ENCODE measurements at places on chromosomes 6 and 20.
A peak's percentile ranks its signal among the peaks of the same experiment; 100 is the strongest.

- no peak for DNase-seq
Measured at GRCh38 chr6:31070711-31071197, 41.6 kb downstream of the C6orf15 start.

DNA sequence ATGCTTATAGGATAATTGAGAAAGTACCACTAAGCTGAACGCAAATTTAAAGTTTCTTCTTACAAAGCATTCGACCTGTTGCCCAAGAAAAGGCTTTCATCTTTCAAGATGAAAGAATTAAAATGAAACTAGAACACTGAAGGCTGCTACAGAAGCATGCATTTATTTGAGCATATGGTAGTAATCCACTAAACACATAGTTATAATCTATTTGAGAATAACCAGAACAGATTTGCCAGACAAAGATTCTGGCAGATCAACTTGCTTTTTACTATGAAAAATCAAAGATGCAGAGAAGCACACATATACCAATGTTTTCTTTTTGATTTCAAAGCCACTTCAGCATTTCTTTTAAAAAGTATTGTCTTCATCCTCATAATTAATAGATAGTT lies 412.2 kb downstream of the UTRN start:
- no peak for DNase-seq

DNA sequence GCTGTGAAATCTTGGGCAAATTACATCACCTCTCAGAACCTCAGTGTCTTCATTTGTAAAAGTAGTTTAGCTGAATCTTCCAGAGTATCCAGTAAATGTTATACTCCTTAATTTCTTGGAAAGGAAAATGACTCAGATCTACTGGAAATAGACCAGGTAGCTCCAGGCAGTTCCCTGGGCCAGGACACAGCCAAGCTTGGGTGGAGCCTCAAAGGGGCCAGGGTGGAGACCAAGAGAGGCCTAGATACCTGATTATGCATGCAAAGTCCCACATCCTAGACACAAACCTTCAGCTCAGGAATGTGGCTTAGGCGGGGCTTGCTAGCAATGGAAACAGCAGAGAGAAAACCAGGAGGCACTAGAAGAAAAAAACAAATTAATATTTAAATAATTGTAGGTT lies 272.8 kb downstream of the MAFB start:
- no peak for DNase-seq

- no peak for DNase-seq
Measured at GRCh38 chr6:141482796-141483597, 649.7 kb upstream of the GJE1 start.

DNA sequence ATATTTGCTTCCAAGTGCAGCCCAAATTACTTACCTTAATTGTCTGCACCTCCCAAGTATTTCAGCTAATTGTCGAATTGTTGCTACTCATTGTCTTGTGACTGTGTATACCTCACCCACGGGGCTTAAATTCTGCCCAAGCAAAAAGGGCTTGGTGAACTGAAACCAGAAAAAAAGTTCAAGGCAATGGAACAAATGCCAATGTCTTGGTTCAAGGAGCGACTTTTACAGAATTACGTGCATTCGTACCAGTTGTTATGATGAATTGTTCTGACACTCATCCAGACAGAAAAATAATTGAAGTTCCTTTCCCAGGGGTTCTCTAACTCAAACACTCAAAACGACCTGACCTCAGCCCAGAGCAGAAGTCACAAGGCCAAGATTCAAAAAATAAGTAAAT lies 13.9 kb upstream of the PXDC1 start:
- DNase-seq = no peak

- DNase-seq = no peak
Measured at GRCh38 chr6:160933256-160933655, 58.3 kb upstream of the MAP3K4 start.

GRCh38 chr6:53692172-53692571 lies 26.6 kb upstream of the KLHL31 start:
- DNase-seq = no peak

- DNase-seq = no peak
Measured at GRCh38 chr6:13722880-13723279, 11.2 kb upstream of the RANBP9 start.

DNA sequence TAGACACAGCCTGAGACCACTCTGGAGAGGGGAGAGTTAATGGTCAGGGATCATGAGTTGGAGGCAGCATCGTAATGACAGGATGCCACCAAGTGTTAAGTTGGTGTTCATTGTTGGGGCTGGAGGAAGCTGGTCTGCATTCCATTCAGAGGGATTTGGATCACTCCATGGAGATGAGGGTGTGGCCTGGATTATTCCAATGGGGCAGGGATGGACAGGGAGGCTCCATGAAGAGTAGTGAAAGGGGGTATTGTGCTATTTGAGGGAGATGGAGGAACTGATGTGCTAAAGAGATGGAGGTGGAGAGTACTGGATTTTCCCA lies 1.1 kb downstream of the SAPCD1 start:
- no peak for DNase-seq

DNA sequence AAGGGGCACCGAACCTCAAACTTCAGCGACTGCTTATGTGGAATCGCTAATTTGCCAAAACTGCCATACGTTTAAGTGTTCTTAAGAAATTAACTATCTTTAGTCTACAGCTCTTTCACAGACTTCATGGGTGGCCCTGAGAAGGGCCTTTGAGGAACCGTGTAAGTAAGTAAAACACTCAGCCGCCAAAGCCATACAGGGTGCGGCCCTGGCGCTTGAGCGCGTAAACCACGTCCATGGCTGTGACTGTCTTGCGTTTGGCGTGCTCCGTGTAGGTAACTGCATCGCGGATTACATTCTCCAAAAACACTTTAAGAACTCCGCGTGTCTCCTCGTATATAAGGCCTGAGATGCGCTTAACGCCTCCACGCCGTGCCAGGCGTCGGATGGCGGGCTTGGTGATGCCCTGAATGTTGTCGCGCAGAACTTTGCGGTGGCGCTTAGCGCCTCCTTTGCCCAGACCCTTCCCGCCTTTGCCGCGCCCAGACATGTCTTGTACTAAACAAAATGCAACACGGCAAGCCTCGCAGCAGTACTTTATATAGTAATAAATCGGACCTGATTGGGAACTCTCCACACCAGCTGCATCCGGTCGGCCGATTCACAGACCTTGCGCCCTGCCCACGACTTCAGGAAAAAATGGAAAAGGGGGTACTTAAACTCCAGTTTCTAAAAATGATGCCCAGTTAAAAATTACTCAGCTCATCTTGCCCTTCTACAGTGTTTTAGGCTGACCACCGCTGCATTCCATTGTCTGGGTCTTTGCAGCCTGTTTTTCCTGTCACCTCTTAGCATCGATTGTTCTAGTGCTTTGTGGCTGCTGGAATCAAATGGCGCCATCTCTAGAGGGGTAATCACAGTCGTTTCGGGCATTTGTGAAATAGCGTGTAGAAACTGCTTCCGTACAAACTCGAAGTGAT lies 38.9 kb downstream of the OR2B2 start:
- DNase-seq = no peak

DNA sequence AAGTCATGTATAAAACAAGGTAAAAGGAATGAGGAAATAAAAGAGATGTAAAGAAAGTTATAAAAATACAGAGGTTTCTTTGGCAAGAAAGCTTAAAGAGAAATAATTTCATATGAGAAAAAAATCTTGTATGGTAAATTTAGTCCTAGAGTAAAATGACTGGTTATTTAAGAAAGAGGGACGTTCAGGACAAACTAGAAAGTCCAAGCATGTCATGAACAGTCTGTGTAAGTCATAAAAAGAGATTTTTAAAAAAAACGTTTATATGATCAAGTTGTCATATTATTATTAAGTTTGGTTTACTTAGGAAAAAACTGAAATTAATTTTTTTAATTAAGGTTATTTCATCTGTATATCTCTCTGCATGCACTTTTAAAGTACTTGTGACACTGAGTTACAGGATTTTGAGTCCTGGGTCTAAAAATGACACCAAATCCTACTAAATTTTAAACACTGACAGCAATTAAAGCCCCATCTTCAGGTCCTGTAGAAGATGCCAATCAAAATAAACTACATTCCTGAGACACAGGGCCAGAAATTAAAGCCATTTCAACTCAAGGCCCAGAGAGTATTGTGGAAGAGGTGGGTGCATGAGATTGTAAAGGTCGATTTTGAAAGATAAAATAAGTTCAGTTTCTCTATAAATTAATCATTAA lies 62.4 kb downstream of the AGPAT4 start:
- DNase-seq = no peak

DNA sequence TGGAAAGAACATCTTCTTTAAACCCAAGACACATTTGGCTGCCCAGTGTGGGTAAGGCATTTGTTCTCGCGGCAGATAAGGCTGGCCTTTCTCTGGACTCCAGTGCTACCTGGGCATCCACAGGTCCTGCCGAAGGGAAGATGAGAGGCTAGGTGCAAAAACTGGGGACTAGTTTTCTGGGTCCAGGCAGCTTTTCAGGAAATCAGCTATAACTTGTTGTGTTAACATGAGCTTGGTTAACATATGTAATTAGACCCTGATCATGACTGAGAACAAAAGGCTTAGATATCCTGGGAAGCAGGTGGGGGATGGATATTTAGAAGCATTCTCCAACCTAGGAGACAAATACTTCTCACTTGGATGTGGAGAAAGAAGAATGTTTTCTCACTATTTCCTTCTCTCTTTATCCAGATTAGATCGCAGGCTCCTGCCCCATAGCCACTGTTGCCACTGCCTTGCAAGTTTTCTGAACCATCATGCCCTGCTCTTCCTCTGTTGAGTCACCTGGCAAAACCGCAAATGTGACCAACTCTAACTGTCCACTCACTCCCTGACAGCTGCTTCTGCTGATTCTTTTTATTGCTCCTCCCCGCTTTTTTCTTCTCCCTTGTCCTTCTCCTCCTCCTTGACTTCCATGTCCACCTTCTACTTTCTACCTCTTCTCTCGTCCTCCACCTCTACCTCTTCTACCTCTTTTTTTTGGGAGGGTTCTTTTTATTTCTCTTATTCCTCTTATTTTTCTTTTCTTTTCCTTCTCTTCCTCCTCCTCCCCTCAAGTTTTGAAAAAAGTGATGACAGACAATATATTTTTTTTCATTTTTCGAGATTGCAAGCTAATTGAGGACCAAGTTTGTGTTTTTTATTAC lies 258.1 kb downstream of the UTRN start:
- DNase-seq = no peak

DNA sequence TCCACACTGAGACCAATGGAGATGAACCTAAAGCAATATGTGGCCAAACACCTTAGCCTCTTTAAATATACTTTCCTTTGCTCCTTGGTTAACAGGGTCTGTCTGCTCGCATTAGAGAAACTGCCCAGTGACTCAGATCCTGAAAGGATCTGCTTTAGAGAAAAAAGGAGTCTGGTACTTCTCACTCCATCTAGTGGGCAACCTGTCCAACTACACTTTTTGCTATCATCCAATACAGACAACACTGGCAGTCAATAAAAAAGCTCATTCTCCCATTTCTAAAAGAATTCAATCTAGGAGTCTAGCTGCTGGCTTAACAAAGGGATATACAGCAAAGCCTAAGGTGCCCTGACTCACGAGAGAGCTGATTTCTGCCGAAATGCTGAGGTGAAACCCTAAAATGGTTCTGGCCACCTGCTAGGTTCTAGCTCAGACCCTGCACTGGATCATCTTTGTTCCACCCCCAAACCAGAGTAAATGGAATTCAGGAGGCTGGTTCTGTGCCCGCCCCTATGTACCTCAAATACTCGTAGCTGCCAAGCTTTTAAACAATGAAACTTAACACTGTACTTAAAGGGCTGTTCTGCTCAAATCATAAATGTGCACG lies 11.5 kb downstream of the GNL1 start:
- no peak for DNase-seq

- DNase-seq = no peak
Measured at GRCh38 chr20:34713194-34713943, 9.2 kb downstream of the TP53INP2 start.

- DNase-seq = no peak
Measured at GRCh38 chr20:33127422-33128097, 40.4 kb upstream of the BPIFA2 start.

GRCh38 chr6:83536034-83536646 lies 23.8 kb downstream of the PRSS35 start:
- DNase-seq = peak; percentile 35

GRCh38 chr6:152642578-152643375 lies 5.6 kb upstream of the SYNE1 start:
- DNase-seq = no peak

GRCh38 chr20:37804584-37805566 lies 98.1 kb upstream of the VSTM2L start:
- no peak for DNase-seq

DNA sequence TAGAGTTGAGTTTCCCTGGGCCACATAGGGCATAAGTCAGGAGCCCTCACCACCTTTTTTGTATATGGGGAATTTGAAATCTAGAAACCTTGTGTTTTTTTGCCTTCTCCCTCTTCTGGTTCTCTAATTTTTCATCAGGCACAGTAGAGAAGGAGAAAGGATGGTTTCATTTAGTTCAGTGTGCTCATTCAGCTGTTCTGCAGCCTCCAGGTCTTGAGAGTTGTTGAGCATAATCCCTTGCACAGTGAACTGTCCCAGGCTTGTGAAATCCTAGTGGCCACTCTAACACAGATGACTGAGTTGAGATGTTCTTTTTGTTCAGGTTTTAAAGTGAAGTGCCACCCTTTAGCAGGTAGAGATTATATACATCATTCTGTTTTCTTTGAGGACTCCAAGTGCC lies 183.5 kb downstream of the CDKAL1 start:
- DNase-seq = no peak

DNA sequence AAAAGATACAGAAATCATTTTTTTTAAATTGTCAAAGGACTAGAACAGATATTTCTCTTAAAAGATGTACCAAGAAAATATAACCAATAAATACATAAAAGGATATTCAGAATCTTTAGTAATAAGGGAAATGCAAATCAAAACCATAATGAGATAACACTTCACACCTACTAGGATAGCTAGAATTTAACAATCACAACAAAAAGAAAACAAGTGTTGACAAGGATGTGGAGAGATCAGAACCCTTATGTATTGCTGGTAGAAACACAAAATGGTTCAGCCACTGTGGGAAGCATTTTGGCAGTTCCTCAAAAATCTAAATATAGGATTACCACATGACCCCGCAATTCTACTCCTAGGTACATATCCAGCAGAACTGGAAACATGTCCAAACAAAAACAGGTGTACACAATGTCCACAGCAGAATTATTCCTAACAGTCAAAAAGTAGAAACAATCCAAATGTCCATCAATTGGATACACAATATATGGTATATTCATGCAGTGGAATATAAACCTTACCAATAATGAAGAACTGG lies 211.0 kb downstream of the LRFN2 start:
- no peak for DNase-seq

GRCh38 chr6:36608788-36609563 lies 14.8 kb downstream of the SRSF3 start:
- DNase-seq = no peak

DNA sequence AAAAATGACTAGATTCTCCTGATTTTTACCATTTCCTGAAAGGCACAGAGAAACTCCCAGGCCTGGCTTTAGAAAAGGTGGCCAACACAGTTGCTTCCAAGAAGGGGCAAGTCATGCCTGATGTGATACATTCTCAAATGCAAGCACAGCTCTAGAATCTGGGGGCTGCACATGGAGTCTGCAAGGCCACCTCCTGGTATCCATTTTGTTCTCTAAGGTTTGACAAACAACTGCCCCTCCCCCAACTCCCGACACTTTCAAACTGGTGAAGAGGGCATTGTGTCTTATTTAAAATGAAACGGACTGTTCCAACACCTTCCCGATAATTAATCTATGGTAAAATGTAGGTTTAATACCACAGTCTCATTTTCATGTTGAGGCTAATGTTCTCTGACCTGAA lies 220.2 kb upstream of the CEP162 start:
- DNase-seq = no peak
